ENCODE measurements at places on chromosomes 2 and 18.

DNA sequence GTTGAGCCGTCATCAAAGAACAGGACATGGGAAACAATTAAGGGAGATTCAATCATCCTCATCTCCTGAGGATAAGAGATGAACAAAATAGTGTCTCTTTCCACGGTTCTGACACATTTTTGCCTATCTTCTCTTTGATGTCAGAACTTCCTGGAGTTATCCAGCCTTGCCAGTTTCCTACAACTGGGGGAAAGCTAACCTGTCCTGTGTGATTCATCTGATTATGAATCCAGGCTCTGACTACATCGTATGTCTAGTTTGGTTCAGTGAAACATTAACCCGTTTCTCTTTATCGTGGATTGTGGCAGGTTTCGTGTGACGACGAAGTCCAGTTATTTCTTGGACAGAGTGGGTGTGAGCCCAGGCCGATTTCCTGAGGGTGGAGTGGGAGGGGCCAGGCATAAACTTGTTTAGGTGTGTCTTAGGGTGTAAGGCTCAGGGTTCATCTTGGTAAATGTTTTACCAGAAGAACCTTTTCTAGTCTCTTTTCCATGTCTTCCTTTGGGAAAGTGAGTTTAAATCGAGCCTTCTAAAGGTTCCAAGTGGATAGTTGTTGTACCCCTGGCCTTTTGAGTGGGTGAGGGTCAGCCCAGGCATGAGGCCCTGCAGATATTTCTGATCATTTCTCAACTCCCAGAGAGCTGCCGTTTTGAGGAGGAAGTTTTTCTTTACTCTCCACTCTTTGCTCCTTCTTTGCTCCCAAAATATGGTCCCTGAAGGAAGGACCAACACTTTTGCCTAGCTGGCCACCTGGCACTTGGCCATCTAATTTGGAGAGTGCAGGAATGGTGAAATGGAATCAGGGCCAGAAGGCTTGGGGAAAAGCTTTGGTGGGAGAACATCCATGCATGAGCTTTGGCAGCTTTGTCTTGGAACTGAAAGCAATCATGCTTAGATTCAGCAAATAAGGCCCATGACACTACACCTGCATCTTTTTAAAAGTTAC lies 50.4 kb upstream of the FZD5 start:
- DNase-seq: no peak

GRCh38 chr2:10220902-10221391 lies 81.8 kb upstream of the HPCAL1 start:
- DNase-seq: no peak

DNA sequence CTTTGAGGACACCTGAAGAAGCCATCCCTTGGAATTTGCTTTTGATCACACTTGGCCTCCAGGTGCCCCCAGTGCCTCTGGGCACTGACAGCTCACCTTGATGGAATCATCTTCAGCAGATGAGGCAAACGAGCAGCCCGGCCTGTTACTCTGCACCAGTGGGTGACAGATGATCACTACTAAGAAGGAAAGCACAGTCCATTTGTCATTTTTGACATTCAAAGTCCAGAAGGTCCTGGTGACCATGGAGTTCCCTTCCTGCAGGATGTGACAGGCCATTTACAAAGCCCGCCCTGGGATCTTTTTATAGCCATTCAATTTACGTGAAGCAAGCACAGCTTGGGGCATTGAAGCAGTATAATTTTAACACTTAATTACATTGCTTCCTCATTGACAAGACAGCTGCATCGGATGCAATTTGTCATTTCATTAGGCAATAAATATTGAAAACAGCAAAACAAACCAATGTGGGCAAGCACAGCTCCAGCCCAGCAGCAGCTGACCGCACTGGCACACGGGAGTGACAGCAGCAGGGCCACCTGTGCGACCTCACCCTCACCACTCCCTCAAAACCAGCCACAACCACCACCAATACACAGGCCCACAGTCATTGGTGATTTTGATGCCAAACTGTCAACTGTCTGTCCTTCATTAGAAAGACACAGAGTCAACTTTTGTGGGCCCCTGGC lies 76.0 kb upstream of the SLC66A3 start:
- DNase-seq: no peak

DNA sequence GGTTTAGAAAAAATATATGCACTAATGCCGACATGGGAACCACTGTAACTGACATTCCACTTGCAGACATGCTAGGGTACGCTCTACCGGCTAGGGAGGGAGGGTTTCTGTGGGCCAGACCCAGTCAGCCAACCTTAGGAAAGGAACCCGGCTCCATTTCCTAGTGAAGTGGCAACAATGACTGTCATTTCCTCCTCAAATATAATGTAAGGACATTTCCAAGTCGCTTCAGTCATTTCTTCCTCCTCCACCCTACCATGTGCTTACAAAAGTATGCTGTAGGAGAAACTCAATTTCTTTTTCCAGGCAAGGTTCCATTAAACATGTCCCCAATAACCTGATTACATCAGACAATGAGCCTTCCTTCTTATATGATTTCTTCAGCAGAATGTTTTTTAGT lies 64.3 kb upstream of the PSMD14 start:
- no peak for DNase-seq

DNA sequence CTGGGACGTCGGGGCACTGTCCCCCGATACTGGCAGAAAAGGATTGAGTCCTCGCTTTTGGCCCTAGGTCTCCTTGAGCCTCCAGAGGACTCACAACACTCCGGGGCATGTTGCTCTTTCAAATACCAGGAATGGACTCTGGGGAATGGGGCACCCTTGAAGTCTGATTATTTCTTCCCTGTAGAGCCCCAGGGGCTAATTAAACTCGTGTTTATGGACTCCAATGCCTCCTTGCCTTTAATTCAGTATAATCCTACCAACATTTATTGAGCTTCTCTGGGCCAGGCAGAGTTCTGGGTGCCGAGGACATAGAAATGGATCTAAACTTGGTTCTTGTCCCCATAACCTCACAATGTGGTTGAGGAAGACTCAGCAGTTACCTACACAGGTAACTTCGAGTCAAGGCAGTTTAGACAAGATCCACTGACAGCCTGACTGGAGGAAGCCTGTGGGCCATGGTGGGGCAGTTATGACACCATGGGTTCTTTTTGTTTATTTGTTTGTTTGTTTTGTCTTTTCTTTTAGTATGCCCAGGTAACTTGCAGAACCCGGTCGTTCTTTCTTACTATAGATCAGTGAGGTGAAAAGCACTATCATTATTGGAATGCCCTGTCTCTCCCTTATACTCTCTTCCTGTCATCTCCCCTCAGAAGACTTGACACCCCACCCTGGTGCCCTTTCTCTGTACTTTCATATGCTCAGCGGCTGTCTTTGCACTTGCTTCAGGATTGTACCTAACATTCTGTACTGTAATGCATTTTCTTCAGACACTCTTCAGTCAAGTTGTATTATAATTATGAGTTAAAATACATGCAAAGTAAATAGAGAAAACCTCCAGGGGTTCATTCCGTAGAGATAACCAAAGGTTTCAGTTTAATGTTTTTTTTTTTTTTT lies 3.2 kb downstream of the CFLAR start:
- peak; percentile 79 for DNase-seq
